ENCODE measurements at places on chromosomes 1 and 21.

DNA sequence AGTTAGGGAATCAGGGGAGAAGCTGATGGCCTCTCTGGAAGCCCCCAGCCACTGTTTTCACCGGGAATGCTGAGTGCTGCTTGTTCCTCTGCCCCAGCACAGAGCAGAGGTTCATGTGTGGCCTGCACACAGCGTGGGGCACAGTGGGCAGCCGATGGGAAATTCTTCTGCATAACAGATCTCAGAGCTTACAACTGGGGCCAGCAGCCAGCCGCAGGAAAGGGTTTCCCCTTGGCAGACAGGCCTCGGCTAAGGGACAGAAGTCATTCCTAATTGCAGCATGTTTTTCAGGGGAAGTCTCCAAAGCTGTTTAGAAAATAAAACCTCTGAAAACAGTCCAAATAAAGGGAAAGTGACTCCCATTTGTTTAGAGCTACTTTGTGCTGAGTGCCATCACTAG, 22.6 kb downstream of the HMGB4 start:
- no peak for DNase-seq

DNA sequence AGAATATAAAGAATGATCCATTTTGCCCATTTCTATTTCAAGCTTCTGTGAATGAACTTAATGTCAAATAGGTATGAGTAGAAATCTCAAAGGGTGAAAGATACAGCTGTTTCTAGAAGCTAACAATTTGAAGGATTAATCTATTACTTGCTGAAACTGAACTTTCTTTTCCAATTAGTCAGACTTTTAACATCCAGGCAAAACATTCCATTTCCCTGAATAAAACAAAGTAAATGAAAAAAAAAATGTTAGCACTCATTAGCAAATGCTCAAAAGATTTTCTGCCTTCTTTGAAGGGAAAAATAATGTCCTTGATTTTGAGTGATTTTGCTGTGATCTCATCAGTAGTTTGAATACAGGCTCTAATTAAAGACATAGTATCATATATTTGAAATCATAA, 447.6 kb upstream of the PRMT6 start:
- DNase-seq: no peak

GRCh38 chr1:192382758-192383157, 66.0 kb downstream of the RGS21 start:
- no peak for DNase-seq

DNA sequence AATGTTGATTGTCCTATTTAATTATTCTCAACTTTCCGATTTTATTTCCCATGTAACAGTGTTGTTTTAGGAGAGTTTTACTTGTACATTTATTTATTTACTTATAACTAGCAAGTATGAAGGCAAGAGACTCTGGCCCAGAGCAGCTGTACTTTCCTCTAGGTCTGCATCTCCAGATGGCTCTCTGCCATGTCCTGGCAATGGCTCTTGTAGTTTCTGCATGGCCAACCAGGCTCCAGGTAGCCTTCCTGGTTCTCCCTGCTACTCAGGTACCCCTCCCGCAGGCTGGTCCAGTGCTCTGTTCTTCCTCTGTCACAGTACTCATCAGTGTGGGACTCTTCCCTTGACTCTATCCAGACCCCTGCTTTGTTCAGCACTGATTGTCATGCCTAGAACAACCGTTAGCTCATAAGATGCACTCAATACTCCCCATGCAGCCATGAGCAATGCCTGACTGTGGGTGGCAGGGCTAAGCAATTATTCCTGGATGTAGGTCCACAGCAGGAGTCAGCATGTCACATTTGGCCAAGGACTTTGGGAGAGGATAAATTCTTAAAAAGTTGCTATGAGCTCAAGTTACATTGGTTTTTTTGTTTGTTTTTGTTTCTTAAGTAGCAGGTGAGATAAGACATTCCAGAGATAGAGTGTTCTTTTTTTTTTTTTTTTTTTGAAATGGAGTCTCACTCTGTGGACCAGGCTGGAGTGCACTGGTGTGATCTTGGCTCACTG, 10.9 kb upstream of the IL20 start:
- no peak for DNase-seq

DNA sequence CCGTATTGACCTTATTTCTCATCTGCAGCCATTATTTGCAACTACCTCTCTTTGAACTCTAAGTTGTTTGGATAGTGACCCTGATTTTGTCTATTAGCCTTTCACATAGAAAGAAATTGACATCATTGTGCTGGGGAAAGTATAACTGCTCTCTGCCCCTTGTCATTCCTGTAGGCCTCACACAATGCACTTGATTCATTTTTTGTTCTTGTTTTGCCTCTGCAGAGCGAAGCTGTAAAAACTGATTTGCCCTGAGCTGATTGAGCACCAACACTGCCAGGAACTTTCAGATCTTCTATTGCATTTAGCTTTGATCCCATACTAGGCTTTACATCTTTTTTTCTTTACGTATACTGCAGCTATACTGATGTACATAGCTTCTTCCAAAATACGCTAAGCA, 167.2 kb upstream of the PTBP2 start:
- DNase-seq: no peak

- DNase-seq: no peak
Observed at GRCh38 chr1:233230011-233230410, 65.5 kb downstream of the PCNX2 start.
